ENCODE measurements at places on chromosomes 16 and 17. TPM values are rescaled to one million over a fixed set of nuclear protein-coding genes. Genes with fewer than 3 reads are reported as not detected.

The HSD11B2 gene
- total RNA-seq: 35.1 TPM

GRCh38 chr17:31068291-31068690, 26.5 kb upstream of the NF1 start:
- DNase-seq: peak; percentile 82

The HSPB9 gene
- total RNA-seq: 0.18 TPM

DNA sequence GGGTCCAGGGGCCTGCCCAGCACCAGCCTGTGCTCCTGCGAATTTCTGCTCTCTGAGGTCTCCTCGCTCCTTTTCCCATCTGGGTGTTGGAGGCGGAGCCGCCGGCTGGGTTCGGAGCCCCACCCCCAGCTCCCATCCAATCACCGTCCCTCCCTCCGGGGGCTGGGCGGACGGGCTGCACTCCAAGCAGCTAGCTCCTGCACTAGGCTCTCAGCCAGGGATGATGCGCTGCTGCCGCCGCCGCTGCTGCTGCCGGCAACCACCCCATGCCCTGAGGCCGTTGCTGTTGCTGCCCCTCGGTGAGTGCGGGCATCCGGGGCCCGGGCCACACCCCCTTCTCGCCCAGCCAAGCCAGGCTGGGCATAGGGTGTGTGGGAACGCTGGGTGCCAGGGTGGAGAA, at the start of gene NRN1L:
NRN1L (plus strand) TSS at position 202 of the 400 bp plus-strand sequence; CDS start at position 221, 19 bp downstream.
- peak; percentile 96 for DNase-seq

DNA sequence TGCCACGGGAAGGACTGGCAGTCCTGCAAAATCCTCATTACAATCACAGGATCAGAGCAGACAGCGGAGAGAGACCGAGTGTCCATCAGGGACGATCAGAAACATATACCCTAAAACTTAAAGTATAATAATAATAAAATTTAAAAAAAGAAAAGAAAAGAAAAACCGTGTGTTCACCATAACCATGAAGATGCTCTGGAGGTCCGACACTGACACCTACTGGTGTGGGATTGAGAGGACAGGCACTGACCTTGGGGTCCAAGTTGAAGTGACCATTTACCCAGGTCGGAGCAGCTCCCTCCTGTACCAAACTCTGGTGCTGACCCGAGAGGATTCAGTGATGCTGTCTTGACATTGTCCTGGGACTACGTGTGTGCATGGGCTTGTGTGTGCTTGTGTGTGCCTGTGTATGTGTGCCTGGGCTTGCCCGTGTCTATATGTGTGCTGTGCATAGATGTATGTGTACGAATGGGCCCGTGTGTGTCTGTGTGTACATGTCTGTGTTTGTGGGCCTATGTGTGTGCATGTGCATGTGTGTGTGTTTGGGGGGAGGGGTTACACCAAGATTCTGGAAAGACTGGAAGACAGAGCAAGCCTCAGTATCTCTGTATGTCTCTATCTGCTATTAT, 10.0 kb upstream of the CD300LD start:
- peak; percentile 70 for DNase-seq

The CD7 gene
- 0.35 TPM for total RNA-seq

The GFOD2 gene
- total RNA-seq: 20.1 TPM

The CDT1 gene
- 74.1 TPM for total RNA-seq

GRCh38 chr16:66381585-66382170, 15.2 kb downstream of the CDH5 start:
- DNase-seq: no peak

DNA sequence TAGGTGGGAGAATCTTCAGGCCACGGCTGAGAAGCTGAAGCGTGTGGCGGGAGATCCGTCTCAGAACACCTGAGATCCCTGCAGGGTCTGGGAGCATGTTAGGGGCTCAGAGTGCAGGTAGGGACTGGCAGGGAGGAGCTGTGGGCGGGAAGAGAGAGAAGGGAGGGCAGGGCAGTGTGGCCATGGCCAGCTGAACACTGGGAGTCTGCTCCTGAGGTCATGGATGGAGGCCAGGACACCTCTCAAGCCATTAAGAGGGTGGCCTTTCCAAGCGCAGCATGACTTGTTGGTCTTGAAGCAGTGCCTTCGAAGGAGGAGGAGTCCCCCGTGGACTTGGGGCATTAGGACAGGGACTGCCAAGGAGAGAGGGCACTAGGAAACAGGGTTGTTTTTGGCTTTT, 23.7 kb downstream of the NAA60 start:
- no peak for DNase-seq

The ABCA10 gene
- not detected for total RNA-seq

DNA sequence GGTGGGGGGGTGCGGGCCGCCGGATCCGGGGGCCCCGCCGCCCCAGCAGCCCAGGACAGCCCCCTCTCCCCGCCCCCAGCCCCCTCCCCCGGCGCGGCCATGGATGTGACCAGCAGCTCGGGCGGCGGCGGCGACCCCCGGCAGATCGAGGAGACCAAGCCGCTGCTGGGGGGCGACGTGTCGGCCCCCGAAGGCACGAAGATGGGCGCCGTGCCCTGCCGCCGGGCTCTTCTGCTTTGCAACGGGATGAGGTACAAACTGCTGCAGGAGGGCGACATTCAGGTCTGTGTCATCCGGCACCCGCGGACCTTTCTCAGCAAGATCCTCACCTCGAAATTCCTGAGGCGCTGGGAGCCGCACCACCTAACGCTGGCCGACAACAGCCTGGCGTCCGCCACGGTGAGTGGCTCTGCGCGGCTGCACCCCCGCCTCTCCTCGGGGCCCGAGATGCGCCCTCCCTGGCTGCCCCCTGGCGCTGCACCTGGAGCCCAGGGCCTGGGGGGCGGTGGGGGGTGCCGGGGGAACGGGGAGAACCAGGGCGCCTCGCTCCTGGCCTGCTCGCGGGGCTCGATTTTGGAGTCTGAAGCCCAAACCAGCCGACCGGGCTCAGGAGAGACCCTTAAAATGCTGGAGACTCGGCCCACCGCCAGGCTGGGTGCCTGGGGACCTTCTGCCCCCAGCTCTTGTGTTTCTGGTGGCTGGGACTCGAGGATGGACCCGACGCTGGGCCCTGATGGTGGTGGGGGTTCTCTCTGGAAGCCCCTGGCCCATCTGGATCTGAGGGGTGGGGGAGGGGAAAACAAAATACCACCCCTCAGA, 744 bp downstream of the CMIP start:
- no peak for DNase-seq

The SLC16A6 gene
- 0.33 TPM for total RNA-seq

The EME1 gene
- 16.5 TPM for total RNA-seq

- DNase-seq: peak; percentile 86
Observed at GRCh38 chr17:46266656-46267544, 28.0 kb upstream of the LRRC37A start.

- no peak for DNase-seq
Observed at GRCh38 chr17:73338566-73339197, 26.9 kb upstream of the CDC42EP4 start.

DNA sequence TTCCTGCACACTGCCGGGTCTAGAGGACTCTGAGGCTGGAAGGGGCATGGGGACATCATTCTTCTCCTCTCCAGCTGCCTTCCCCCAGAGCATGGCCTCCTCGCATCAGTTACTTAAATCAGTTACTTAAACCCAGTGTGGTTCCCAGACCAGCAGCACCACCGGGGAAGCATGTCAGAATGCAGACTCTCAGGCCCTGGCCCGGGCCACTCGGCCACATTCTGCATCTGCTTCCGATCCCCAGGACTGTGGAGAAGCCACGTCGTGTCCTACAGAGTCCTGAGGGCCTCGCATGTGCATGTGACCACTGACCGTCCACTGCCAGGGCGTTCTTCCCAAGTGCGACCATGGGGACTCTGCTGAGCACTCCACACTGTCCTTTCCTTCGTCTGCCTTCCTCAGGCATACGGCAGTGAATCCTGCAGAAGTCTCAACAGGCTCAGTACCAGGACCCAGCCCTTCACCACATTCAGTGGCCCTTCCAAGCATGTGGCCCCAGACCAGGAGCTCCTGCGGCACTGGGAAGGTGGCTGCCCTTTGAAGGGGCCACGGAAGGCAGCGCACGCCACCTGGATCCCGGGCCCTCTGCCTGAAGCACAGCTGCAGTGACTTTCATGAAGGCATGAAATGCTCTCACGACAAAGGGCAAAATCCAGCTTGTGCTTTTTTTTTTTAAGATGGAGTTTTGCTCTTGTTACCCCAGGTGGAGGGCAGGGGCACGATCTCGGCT, 46.9 kb upstream of the RASD1 start:
- no peak for DNase-seq

The CA4 gene
- total RNA-seq: 1.7 TPM

GRCh38 chr16:90047714-90048346, 28.6 kb upstream of the DBNDD1 start:
- DNase-seq: peak; percentile 52

GRCh38 chr16:56970934-56971767, 9.4 kb downstream of the CETP start:
- DNase-seq: no peak

The HYDIN gene
- 1.7 TPM for total RNA-seq

The SLC38A8 gene
- total RNA-seq: not detected

DNA sequence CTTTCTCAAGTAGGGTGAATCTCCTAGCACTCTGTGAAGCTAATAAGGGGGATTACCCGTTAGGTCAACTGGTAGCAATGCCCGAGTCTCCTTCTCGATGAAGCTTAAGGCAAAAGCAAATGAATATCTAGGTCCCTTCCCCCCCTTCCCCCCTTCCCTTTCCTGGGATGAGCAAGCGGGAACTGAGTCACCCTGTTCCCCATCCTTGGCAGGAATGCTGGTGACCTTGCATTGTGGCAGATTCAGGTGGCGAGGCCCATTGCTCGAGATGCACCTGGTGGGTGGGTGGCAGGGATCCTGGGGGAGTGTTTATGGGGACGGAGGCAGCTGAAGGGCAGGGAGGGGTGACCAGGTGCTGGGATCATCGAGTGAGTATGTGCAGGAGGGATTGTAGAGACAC, 7.1 kb downstream of the NXPH3 start:
- DNase-seq: no peak

DNA sequence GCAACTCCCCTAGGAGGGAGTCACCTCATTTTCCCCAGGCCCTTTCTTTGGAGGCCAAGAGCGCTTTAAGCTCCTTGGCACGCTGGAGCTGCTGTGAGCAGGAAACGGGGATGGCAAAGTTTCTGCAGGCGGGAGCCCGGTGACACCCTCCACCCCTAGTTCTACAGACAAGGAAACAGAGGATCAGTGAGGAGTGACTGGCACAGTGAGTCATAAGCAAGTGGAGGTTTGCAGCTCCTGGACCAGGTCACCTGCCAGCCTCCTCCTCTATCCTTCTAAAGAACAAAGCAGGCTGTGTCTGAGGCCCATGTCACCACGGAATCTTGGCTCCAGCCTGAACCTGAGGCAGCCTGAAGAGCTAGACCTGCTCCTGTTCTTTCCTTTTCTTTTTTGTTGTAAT, 141.9 kb downstream of the TMEM132E start:
- DNase-seq: no peak

The MEFV gene
- not detected for total RNA-seq

- no peak for DNase-seq
Observed at GRCh38 chr17:69869667-69870066, 205.4 kb upstream of the KCNJ16 start.

The WNT3 gene
- total RNA-seq: 22.7 TPM

The FN3K gene
- 28.3 TPM for total RNA-seq

- DNase-seq: no peak
Observed at GRCh38 chr17:31385428-31386285, 5.8 kb upstream of the RAB11FIP4 start.

The ZPBP2 gene
- not detected for total RNA-seq

The SLFN14 gene
- total RNA-seq: not detected

GRCh38 chr16:47644166-47644565, 183.0 kb downstream of the PHKB start:
- no peak for DNase-seq

- DNase-seq: no peak
Observed at GRCh38 chr17:37756051-37756450, 11.2 kb upstream of the HNF1B start.

The GLIS2 gene
- 14.3 TPM for total RNA-seq

- DNase-seq: peak; percentile 11
Observed at GRCh38 chr17:34386343-34386696, 23.3 kb upstream of the CCL1 start.

The MYH1 gene
- not detected for total RNA-seq

The TNFRSF13B gene
- 0.28 TPM for total RNA-seq

The AIPL1 gene
- 0.57 TPM for total RNA-seq

- no peak for DNase-seq
Observed at GRCh38 chr16:75087375-75087979, 29.1 kb downstream of the LDHD start.

DNA sequence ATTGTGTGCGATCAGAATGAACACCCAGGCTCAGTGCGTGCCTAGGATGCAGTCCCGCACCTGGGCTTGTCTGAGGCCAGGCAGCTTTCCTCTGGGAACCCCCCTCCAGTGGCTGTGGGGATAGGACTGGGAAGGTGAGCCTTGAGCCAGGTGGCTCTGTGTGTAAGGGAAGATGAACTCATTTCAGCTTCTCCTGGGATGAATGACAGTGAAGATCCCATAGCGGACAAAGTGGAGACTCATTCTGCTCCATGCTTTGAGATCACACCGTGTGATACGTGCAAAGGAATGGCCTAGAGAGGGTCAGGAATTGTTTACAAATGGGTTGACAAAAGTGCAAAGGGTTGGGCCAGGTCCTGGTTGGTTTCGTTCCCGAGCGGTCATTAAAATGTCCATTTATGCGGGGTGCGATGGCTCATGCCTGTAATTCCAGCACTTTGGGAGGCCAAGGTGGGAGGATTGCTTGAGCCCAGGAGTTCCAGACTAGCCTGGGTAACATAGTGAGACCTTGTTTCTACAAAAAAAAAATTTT, 15.8 kb downstream of the GPRC5C start:
- DNase-seq: no peak

DNA sequence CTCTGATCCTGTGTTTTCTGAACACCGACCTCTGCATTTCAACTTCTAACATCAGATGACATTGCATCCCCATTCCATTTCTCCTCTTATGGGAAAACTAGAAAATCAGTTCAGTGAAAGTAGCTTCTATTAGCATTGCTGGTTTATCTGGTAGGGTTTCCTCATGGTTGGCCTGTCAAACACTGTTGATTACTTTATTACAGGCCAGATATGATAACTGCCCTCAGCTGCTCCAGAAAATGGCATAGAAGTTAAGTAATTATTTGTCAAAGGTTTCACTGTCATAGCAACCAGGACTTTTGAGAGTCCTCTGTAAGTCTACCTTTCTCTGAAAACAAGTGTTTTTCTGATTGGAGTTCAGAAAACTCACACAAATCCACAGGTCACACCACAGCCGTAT, 3.0 kb downstream of the GFOD2 start:
- DNase-seq: no peak

The DRC3 gene
- 0.31 TPM for total RNA-seq

DNA sequence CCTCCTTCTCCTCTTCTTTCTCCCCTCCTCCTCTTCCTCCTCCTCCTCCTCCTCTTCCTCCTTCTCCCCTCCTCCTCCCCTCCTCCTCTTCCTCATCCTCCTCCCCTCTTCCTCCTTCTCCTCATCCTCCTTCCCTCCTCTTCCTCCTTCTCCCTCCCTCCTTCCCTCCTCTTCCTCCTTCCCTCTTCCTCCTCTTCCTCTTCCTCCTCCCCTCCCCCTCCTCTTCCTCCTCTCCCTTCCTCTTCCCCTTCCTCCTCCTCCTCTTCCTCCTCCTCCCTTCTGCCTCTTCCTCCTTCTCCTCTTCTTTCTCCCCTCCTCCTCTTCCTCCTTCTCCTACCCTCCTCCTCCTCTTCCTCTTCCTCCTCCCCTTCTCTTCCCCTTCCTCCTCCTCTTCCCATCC, 5.1 kb upstream of the PITPNM3 start:
- no peak for DNase-seq

GRCh38 chr17:45388604-45389325, 43.9 kb downstream of the ARHGAP27 start:
- DNase-seq: no peak

All from H9 (cell line).